ENCODE measurements at places on chromosomes 2 and 18.

DNA sequence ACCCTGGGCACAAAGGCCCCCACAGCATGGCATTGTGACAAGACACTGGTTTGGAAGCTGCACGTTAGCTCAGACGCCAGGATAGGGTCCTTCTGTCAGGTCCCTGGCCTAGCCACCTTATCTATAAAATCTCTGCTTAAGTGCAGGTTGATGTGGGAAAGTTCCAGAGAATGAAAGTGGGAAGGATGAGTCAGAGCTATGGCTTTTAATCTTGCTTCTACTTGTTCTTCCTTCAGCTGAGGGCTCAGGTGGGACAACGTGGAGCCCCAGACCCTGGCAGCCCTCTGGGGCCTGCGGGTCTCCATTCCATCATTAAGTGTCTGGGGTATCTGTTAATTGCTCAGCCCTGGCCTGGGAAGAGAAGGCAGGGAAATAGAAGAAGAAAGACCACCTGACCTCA, 64.5 kb downstream of the CELF4 start:
- DNase-seq = no peak

- DNase-seq = no peak
Observed at GRCh38 chr2:207284556-207285472, 119.1 kb upstream of the KLF7 start.

DNA sequence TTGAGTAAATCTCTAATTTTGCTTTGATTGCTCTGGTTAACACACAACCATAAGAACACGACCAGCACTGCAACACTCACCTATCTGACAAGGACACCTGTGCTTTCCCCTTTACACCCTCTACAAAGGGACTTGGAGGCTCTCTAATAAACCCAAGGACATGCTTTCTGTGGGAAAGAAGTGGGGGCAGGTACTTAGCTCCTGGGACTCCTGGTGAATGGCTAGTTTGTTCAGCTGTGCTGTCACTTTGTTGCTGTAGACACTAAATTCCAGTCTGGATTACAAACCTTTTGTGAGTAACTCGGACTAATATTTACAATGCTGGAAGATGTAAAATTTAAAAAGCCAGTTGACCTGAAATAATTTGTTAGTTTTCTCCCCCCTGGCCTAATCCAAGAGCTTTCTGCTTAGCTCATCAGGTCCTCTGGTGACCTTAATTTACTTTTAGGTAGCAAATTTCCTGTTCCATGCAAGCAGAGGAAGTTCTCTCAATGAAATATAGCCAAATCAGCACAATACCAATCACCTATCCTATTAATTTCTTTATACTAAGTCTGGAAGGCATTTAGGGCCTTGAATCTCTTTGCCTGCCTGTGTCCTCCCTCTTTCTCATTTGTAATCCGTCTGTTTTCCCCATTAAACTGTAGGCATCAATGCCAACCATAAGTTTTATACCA, 67.5 kb downstream of the PLCL1 start:
- DNase-seq = no peak

GRCh38 chr2:237701033-237701858, 73.9 kb downstream of the LRRFIP1 start:
- no peak for DNase-seq

DNA sequence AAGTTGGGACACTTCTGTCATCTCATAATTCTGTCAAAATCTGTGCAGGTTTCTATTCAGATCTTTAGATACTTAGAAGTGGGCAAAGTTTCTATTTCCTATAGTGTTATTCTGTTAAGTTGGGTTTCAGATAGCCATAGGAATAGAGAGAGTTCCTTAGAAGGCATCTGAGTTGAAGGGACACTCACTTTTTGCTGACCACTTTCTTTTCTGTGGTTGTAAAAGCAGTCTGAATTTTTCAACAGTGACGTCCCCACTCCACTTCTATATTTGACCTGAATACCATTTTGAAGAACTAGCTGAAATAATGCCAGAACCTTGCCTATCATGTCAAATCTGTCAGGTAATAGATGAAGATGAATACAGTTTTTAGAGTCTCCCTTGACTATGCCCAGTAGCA, 267.3 kb downstream of the SPAG16 start:
- DNase-seq = no peak

- DNase-seq = no peak
Observed at GRCh38 chr2:140657657-140658056, 1473.2 kb downstream of the LRP1B start.

- no peak for DNase-seq
Observed at GRCh38 chr2:1638281-1638860, 105.9 kb downstream of the PXDN start.

DNA sequence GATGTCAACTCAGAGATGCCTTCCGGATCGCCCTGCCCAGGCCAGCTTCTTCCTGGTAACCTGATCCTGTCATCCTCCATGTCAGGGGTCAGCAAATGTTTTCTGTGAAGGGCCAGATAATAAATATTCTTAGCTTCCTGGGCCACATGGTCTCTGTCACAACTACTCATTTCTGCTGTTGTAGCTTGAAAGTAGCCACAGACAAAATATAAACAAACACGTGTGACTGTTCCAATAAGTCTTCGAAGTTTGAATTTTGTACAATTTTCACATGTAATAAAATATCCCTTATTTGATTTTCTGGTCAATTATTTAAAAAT, 35.8 kb downstream of the ANXA4 start:
- DNase-seq = no peak

DNA sequence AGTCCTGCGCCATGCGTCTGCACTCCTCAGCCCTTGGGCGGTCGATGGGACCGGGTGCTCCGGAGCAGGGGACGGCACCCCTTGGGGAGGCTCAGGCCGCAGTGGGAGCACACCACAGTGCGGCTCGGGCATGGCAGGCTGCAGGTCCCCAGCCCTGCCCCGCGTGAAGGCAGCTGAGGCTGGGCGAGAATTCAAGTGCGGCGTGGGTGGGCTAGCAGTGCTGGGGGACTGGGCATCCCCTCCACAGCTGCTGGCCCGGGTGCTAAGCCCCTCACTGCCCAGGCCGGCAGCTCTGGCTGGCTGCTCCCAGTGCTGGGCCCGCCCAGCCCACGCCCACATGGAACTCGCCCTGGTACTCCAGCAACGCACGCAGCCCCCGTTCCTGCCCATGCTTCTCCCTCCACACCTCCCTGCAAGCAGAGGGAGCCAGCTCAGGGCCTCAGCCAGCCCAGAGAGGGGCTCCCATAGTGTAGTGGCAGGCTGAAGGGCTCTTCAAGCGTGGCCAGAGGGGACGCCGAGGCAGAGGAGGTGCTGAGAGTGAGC, 198.3 kb upstream of the CNTNAP5 start:
- no peak for DNase-seq

DNA sequence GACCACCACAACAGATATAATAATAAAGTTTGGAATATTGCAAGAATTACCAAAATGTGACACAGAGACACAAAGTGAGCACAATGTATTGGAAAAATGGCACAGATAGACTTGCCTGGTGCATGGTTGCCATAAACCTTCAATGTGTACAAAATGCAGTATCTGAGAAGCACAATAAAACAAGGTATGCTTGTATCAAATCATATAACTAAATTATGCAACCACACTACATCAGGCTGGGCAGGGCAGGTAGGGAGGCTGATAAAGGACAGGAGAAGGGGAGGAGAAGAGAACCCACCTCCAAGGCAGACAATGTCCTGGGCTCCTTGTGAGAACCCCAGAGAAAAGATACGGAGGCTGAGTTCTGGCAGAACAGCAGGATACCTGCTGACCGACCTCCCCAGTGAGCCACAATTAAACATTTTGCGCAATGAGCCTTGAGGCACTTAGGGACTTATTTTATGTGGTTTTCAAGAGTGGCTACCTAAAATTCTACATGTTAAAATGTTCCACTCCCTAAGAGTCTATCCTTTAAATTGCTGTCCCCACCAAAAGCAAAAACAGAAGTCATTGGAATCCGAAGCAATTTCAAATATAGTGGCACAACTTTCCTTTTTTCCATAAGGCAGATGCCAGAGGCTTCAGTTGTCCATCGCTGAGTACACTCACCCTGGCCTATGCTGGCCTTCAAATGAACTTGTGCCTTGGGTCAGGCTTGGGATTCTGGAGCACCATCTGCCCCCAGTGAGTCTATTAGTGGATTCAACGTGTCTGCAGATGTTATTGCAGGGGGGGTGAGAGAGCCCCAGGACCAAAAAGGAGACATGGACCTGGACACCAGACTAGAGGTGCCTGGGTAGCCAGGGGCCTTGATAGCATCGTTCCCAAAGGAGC, 16.8 kb downstream of the WDFY1 start:
- no peak for DNase-seq

DNA sequence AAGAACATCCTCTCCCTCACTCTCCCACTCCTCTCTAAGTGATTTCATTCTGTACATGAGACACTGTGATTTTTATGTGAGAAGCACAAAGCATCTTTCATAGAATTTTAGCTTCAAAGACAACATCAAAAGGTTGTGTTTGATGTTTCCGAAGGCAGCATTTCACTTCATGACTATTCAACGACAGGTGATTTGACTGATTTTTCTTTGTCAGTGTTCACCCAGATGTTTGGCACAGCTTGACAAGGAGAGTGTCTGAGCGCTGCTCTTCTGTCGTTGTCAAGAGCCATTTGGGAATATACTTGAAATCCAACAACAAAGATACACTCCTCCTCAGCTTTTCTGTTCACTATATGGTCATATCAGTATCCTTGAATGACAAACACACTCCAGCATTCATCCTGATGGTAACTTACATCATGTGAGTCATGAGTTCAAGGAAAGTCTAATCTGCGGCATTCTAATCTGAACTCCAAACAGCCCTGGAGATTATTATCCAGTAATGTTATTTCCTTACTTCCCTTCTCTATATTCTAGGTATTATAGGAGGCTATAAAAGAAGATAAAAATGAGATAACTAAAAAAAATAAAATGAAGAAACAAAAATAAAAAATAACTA, 45.9 kb upstream of the ST6GAL2 start:
- DNase-seq = no peak

- DNase-seq = no peak
Observed at GRCh38 chr2:235220331-235220730, 268.5 kb downstream of the SH3BP4 start.

GRCh38 chr2:135762022-135762421, 20.4 kb downstream of the UBXN4 start:
- peak; percentile 40 for DNase-seq
